Activated T-cell treated with anti-CD3 and anti-CD28 coated beads for 24 hours (primary cell): ENCODE measurements at places on chromosomes 2 and 18.

- no peak for DNase-seq
Observed at GRCh38 chr18:75472396-75472795, 44.9 kb upstream of the SMIM21 start.

DNA sequence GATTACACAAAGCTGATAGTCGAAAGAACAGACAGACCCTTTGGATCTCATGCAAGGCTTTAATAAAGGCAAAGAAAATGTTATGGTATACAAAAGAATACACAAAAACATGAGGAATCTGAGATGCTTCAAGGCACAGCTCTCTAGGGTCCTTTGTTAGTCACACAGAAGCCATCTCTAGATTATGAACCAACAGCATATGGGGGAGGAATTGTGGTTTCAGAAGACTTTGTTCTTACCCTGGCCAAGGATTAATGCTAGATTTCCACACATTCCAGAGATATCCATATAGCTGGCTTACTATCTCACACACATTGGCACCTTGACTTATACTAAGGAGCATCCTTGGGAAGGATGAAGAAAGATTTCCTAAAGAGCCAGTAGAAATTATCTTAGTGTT, 206.1 kb downstream of the GULP1 start:
- no peak for DNase-seq

GRCh38 chr18:49510393-49511115, 23.5 kb upstream of the C18orf32 start:
- DNase-seq, result peak; percentile 31

- DNase-seq, result no peak
Observed at GRCh38 chr2:68588589-68588988, 54.8 kb upstream of the PROKR1 start.

DNA sequence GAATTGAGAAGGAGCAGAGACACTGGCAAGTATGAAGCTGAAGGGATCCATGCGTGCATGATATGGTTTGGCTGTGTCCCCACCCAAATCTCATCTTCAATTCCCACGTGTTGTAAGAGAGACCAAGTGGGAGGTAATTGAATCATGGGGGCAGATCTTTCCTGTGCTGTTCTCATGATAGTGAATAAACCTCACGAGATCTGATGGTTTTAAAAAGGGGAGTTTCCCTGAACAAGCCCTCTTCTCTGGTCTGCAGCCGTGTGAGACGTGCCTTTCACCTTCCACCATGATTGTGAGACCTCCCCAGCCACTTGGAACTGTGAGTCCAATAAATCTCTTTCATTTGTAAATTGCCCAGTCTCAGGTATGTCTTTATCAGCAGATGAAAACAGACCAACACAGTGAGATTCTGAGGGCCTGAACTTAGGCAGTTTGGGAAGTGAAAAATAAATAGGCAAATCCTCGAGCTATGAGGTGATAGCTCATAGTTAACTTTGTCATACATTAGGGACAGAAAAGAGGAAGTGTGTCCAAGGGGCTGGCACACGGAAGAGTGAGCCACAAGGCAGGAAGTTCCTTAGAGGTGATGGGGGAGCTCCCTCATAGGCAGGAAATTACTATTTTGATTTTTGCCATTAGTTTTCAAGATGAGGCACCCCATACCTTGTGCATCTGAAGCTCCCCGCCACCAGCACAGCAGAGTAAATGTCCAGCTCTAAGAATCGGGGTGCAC, 658.8 kb upstream of the ID2 start:
- DNase-seq, result no peak

GRCh38 chr2:205680903-205681302, 1.4 kb upstream of the NRP2 start:
- no peak for DNase-seq

- no peak for DNase-seq
Observed at GRCh38 chr18:48991676-48992075, 40.9 kb upstream of the SMAD7 start.

DNA sequence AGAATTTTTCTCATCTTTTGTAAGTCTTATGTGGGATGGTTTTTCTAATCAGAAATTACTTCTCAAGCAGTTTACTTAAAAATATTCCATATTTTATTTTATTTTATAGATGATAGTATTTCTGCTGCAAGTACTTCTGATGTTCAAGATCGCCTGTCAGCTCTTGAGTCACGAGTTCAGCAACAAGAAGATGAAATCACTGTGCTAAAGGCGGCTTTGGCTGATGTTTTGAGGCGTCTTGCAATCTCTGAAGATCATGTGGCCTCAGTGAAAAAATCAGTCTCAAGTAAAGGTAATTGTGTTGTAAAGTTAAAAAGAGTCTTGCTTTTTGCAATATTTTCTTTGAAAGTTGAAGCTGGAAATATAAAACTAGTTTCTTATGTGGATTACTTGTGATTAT, 76.2 kb downstream of the EML4 start:
- DNase-seq, result no peak

- DNase-seq, result no peak
Observed at GRCh38 chr2:84942964-84943421, 28.0 kb upstream of the KCMF1 start.

GRCh38 chr2:186670831-186671230, 23.0 kb upstream of the FAM171B start:
- DNase-seq, result no peak

DNA sequence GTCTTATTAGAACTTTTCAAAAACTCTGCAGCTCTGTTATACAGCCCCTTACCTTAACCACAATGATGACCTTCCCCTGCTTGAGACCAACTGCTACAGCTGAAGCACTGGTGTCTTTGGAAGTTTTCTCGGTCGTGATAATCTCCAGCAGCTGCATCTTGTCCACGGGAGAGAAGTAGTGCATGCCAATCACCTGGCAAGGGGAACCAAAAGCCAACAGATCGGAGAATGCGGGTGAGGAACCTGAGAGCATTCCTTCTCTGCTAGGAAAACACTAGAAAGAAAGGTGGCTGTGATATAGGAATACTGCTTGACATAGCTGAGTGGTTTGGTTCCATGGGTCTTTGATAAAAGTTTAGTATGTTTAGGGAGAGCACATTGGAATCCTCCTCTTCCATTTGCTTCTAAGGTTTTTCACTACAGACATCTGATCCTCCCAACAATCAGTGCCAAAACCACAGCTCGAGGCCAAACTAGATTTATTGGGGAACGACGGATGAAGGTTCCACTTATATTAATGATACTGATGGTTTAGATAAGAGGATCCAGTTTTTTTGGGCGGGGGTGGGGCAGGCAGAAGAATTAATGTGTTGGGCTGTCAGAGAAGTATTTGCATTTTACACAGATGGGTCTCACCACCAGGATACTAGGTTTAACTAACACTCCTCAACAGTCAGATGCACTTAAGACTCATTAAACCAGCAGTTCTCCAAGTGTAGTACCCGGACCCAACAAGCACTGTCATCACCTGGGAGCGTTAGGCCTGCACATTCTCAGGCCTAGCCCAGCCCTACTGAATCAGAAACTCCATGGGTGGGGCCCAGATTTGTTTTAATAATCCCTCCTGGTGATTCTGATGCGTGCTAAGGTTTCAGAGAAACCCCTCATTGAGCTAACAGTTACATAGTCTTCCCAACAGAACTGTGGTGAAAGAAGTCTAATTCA, 22.4 kb downstream of the GAREM2 start:
- no peak for DNase-seq

- DNase-seq, result no peak
Observed at GRCh38 chr2:60888853-60889252, 7.5 kb downstream of the REL start.

DNA sequence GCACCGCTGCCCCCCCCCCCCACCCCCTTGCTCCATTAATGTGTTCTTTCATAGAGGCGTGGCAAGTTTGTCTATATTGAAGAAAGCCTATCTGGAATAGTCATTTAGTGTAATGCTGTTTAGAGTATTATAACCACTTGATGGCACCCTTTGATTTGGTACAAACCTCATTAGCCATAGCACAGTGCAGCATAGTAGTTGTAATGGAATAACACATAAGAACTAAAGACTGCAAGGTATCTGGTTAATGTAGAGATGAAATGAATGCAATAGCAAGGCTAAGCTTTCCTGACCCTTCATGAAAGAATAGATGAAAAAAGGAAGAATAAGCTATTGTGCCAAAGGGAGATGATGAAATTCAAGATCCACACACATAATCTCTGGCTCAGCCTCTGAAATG, 81.9 kb downstream of the EHBP1 start:
- no peak for DNase-seq

DNA sequence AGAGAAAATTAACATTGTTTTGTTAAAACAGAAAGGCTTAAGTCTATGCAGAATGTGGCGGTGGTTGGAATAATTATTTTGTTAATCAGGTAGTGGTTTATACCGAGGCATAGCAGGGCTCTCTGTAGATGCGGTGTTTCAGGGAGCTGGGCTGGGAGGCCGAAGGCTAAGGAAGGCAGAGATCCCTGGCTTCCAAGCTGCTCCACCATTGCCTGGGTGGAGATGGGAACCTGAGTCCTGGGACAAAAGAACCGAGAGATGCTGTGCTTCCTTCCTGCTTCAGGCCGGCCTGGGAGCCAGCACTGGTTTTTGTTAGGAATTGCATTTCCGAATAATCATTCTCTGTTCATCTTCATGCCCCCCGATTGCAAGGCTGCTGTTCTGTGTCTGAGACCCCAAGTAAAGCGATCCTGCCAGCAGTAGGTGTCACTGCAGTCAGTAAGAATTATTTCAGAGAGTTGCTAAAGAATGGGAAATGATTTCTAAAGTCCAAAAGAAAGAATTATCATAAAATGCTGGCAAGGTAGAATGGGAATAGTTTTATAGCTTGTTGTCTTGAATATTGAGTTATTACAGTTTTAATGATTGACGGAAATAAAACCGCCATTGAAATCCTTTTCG, 824.9 kb downstream of the GALR1 start:
- DNase-seq, result no peak

GRCh38 chr2:26754972-26755670, 9.0 kb upstream of the SLC35F6 start:
- DNase-seq, result no peak

DNA sequence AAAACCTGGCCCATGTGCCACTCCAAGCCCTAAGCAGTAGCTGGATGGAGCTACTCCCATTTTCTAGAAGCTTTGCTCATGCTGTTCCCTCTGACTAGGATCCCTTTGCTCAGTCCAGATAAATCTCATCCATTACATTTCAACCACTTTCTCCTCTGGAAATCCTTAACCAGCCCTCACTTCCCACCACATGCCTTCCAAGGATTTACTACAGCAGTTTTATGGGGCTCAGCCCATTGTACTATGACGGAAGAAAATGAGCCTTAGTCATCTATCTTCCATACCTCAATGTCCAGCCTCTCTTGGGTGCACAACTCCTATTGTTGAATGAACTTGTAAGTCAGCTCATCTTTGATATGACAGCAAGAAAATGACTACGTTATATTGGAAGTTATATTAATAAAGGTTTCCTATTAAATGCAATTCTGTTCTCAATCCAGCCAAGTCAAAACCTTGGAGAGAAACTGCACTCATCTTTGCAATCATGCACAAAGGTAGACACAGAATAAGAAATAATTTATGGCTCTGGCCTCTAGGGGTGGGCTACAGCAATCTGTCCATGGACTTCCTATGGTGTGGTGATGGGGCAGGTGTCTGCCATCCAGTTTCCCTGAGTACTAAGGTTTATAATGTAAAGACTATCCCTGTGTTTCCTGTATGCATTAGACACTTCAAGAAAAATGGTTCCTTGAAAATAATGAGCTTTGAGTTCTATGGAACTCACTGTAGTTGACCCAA, 3.4 kb downstream of the B4GALT6 start:
- DNase-seq, result no peak

DNA sequence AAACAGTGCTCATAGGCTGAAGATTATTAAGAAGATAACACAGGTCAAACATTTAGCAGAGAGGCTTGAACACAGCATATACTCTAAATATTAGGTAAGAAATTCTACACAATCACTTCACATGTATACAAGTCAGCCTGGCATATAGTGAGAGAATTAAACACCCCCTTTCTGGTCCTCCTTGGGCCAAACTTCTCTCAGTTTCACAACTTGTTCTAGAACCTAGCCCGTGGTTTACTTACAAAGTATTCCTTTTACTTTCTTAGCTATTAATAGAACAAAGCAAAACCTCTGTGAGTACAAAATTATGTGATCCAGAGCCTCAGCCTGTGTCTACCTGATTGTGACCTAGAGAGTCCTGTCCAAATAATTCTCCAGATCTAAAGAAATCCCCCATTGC, 562.8 kb downstream of the TNS1 start:
- no peak for DNase-seq

- DNase-seq, result no peak
Observed at GRCh38 chr2:76268902-76269620, 558.3 kb upstream of the GCFC2 start.

DNA sequence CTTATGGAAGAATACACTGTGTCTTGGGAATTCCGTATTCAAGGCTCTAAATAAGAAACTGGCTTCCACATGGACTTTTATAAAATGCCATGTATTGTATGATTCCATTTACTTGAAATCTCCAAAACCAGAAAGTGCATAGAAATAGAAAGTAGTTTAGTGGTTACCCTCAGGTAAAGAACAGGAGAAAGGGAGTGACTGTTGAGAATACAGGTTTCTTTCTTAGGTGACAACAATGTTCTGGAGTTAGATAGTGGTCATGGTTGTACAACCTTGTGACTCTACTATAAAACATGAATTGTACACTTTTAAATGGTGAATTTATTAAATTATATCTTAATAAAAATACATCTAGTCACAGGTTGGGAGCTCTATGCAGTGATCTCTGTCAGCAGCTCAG, 481.8 kb downstream of the SPAG16 start:
- no peak for DNase-seq

DNA sequence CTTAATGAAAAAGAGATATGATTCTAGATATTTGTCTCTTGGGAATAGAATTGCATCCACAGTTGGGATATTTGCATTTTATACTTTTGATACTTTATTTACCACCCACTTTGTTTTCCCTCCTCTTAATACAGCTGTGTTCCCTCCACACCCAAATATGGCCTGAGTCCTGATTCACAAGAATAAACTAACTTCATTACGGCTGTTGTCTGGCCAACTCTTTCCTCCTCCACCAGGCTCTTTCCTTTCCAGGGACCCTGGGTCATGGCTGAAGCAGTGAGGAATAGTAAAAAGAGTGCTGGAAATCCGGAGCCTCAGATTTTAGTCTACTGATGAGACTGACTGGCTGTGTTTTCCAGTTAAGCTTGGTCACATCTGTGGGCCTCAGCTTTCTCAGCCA, 48.4 kb upstream of the STAM2 start:
- no peak for DNase-seq

GRCh38 chr2:170240629-170241028, 62.7 kb downstream of the MYO3B start:
- DNase-seq, result no peak
